Activated naive CD4-positive, alpha-beta T cell treated with anti-CD3 and anti-CD28 coated beads, Interleukin-2, amount 10 ng/mL, durations not matched to agents 7 days and 5 days (primary cell): ENCODE measurements at places on chromosomes 6 and 20.

DNA sequence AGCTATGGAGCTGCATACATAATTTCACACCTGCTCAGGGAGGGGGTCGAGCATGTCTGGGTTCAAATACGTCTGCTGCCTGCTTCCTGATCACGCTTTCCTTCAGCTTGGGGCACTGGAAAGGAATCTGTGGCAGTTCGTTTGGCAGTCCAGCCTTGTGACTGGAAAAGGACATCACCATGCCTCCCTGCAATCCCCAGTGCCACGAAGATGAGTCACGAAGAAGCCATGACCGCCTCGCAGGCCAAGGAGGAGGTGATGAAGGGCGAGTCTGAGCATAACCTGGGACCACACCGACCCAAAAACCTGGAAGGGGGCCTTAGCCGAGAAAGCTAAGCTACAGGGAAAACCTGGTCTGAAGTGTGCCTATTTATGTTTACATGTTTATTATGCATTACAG is 13.1 kb downstream of the JAG1 start:
- DNase-seq = no peak

GRCh38 chr6:144161975-144162374 is 11.7 kb downstream of the STX11 start:
- no peak for DNase-seq

GRCh38 chr20:47411161-47411560 is 54.7 kb upstream of the ZMYND8 start:
- no peak for DNase-seq

- no peak for DNase-seq
Measured at GRCh38 chr6:159533568-159533967, 159.5 kb downstream of the SOD2 start.

- no peak for DNase-seq
Measured at GRCh38 chr6:37654727-37655500, 42.8 kb downstream of the MDGA1 start.

DNA sequence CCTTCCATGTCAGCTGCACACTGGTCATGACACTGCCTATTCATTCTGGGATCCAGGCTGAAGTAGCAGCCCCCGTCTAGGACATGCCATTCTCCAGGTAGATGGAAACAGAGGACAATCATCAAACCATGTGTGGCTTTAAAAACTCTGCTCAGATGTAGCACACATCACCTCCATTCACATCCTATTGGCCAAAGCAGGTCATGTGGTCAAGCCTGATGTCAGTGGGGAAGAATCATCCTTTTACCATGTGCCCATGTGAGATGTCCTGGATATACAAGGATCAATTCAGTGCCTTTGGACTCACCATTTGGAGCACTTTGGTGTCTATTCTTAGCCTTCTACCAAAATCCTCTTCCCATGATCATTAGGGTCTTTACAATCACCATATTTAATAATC is 99.5 kb downstream of the CDC5L start:
- DNase-seq = no peak

DNA sequence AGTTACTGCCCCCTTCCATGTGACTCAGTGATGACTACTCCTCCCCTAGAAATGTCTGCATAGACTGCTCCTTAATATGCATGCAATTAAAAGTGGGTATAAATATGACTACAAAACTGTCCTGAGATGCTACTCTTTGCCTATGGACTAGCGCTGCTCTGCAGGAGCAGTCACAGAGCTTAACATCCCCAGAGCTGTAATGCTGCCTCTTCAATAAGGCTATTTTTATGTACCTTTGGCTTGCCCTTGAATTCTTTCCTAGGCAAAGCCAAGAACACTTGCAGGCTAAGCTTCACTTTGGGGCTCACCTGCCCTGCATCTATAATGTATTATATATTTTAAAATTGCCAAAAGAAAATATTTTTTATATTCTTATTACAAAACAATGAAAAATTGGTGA is 299.1 kb downstream of the CLVS2 start:
- no peak for DNase-seq

- DNase-seq = no peak
Measured at GRCh38 chr6:157104803-157105202, 218.5 kb downstream of the TMEM242 start.

- DNase-seq = no peak
Measured at GRCh38 chr6:12984776-12985175, 268.2 kb downstream of the PHACTR1 start.
